ENCODE measurements at places on chromosomes 12 and 14.

DNA sequence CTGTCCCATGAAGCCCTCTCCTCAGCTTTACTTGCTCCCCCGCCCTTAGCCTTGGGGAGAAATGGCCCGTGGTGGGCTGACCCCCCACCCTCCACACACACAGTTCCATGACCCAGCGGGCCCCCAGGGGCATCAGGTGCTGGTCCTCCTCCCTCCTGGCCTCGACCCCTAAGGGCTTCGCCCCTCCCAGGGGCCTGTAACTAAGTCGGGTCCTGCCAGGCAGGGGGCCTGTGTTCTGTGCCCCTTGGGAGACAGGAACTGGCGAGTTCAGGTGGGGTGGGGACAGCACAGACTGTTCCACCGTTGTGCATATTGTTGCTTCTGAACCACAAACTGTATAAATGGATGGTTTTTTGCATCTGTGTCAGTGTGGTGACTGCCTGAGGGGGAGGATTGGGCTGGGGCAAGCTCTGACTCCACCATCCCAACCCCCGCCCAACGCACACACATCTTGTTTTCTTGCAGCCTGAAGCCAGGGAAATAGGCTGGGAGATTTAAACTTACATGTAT is 8.8 kb downstream of the TAMALIN start:
- no peak for DNase-seq

- no peak for DNase-seq
These were observed 319.5 kb downstream of the PAWR start for GRCh38 chr12:79371226-79371625.

- no peak for DNase-seq
These were observed 475.6 kb upstream of the SOX5 start for GRCh38 chr12:24424889-24425600.

DNA sequence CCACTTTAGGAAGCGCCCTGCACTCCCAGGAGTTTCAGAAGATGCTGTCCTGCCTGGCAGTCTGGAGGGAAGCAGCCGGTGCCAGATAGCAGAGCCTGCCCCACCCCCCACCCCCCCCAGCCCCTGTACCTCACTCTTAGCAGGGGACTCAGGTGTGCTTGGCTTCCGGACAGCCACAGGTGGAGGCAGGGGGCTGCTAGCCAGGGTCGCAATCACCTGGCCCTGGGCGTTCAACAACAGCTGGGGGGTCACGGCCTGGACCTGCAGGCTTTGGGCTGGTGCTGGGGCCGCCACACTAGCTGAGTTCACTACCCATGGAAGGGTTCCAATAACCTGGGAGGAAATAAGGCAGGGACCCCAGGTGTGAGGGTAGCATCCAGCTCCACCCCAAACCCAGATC is 22.0 kb downstream of the POU6F1 start:
- DNase-seq = no peak

DNA sequence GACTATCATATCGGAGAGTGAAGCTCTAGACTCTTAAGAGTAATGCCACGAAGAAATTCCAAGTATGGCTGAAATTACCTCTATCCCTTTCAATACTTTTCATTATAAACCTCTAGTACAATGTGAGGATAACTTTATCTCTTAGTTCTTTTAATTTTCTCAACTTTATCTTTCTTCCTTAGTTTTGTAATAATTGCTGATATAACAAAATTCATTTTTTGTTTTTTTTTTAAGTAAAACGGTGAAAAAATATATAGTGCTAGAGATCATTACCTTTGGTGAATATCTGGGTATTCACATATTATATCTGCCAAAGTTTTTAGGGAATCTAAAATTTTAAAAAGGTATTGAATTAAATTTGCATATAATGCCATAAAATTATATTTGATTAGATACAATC is 19.5 kb upstream of the DNAAF2 start:
- DNase-seq = no peak

DNA sequence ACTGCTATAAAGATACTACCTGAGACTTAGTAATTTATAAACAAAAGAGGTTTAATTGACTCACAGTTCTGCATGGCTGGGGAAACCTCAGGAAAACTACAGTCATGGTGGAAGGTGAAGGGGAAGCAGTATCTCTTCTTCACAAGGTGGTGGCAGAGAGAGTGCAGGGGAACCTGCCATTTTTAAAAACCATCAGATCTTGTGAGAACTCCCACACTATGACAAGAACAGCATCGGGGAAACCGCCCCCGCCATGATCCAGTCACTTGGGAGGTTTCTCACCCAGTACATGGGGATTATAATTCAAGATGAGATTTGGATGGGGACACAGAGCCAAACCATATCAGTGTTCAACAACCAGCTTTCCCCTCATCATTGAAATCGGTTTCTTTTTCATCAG is 49.9 kb downstream of the AEBP2 start:
- no peak for DNase-seq

DNA sequence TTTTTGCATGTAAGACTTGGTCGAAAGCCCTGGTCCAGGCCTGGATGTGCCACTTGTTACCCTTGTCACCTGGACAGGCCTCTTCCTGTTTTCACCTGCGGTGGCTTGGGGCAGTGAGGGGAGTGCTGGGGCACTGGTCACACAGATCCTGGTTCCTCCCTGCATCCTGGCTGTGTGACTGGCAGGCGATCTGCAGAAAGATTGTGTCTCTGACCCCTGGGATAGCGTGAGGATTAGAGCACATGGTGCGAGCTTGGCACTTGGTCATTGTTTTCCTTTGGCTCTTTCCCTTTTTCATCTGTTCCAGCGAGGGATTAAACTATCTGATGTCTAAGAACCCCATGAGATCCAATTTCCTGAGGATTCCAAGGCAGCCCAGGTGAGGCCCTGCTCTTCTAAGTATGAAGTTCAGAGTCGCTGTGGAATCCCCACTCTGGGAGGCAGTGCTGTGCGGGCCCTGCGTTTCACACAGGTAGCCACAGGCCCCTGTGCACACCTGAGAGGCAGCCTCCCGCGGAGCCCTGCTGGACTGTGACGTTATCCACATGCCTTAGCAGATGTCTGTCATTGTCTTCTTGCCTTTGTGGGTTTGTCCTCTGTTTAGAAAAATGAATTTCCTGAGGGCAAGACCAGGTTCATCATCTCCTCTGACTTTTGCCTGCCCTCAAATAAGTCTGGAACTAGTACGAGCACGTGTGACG is 288.4 kb downstream of the CACNA1C start:
- no peak for DNase-seq

DNA sequence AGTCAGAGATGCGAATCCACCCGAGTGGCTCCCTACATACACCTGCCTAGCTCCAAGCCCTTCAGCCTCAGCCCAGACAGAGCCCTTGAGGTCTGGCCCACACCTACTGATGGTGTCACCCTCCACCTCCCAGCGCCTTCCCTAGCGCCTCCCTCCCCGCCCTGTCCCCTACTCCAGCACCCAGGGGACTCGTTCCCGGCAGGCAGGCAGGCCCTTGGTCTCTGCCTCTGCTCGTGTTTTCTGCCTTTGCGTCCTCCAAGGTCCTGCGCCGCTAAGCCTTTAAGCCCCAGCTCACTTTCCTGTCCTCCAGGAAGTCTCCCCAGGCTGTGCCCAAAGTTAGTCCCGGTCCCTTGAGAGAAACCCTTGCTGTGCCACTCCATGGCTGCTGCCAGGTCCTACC is 12.7 kb downstream of the INF2 start:
- no peak for DNase-seq

DNA sequence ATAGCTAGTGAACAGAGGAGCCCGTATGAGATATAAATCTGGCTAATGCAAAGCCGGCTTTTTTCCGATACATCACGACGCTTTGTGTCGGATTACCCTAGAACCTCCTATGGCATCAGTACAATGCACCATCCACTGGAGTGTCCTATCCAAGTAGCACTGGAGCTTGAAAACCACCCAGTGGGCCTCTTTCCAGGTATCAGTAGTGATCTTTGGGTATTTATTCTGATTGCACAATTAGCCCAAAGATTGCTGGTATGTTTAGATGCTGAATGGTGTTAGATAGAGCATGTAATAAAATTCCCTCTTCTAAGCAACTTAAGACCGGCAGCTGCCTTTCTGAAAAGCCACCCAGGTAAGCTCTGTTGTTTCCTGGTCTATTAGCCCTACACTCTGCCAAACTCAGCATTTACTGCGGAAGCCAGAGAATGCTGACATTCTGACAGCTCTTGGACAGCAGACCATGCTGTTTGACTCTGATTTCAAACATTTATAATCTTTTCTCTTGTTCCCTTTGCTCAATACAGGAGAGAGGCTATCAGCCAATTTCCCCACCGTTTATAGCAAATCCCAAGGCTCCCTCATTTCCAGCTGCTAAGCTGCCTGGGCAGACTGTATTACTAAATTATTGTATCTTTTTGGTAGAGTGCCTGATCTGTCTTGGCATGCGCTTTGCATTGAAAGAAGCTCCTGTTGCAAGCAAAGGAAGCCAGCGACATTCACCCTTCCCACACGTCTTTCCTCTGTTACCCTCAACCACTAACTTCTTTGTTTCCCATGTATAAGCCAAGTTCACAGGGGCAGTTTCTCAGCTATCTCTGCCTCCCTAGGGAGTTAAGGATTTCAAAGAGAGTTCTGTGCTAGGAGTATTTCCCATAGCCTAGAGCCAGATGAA is 388.3 kb upstream of the GARIN6 start:
- no peak for DNase-seq

DNA sequence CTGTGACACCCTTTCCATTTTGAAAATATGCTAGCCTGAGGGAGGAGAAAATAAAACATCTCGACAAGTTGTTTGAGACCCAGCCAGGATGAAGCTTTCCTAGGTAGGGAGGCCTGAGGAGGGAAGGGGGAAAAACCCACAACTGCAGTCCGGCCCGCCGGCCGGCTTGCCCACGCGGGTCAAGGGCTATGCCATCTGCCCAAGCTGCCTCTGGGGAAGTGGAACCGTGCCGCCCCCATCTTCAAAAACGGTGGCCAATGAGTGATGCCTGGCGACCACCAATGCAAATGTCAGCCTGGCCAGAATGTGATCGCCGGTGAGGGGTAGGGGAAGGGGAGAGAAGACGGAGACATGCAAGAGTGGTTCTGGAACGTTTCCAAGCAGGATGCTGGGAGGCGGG is 263.5 kb upstream of the ALG10B start:
- no peak for DNase-seq

GRCh38 chr12:116303929-116304328 is 26.4 kb upstream of the MED13L start:
- no peak for DNase-seq

DNA sequence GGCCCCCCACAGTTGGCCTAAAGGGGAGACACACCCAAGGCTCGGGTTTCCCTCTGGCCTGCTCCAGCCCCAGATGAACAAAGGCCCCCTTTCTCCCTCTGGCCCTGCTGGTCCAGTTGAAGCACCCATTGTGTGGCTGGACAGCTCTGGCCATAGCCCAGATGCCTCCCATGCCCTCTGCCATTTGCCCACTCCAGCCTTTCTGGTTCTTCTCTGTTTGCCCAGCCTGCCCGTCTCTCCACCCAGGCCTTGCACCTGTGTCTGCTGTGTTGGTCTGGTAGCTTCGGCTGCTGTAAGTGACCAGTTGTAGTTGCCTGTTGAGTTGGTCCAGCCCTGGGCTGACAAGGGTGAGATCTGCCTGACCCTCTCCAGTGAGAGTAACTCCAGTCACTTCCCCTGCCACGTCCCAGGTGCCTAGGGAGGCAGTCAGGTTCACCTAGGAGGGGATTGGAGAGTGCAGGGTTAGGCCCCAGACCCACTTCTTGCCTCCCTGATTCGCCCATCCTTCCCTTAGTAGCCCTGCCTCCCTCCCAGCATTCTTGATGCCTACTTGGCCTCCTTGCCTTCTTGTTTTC is 3.0 kb downstream of the B4GALNT1 start:
- no peak for DNase-seq

- DNase-seq = peak; percentile 50
These were observed 22.3 kb downstream of the CKB start for GRCh38 chr14:103500148-103500990.

DNA sequence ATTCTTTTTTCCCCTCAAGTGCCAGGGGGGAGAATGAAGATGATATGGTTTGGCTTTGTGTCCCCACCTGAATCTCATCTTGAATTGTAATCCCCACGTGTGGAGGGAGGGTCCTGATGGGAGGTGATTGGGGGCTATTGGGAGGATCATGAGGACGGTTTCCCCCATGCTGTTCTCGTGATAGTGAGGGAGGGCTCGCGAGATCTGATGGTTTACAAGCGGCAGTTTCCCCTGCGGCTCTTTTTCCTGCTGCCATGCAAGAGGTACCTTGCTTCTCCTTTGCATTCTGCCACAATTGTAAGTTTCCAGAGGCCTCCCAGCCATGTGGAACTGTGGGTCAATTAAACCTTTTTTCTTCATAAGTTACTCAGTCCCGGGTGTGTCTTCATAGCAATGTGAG is 173.7 kb downstream of the CAND1 start:
- no peak for DNase-seq

DNA sequence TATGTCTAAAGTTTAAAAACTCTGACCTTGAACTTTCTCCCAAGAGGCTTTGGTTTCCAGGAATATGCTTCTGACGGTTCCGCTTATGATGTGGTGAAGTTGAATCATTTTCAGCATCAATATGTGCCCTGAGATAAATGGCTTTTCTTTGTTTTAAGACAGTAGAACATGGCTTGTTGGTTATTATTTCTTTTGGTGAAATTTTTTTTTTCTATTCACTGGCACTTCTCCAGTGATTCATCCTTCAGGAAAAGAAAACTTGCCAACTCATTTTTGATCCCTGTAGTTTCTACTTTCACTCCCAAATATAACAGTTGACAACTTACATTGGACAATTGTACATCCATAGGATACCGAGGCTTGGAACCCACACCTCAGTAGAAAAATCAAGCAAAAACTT is 1301.2 kb upstream of the FLRT2 start:
- no peak for DNase-seq

DNA sequence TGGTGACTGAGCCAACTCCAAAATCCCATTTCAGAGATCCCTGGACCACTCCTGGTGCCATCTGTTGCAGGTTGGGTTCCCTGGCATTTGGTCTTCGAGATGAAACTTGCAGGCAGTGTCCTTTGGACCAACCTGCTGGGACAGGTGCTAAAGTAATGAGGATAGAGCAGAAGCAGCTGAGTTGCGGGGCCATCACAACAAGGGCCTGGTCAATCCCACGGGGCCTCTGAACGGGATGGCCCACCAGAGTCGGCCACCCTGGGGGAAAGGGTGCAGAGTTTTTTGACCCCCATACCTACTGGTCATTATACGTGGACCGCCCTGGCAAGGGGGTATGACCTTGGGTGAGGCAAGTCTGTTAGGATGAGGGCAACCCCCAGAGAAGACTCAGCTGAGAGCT is 39.3 kb downstream of the DLK1 start:
- no peak for DNase-seq

GRCh38 chr12:96886998-96887677 is 19.9 kb upstream of the NEDD1 start:
- DNase-seq = no peak

DNA sequence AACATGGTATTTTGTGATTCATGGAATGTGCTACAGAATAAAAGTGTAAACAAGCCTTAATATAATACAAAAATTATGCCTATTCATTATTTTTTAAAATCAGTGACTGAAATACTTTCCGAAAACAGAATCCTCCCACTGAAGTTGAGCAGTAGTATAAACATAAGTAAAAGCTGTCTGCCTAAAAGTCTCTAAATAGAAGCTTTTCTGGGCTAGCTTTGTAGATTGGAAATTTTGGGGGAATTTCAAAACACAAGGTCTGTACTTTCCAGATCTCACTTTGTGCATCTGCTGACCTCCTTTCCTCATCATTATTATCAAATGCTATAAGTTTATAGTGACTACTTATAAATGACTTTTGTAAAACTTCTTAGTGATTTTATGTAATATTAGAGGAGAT is 80.4 kb upstream of the TRHDE start:
- no peak for DNase-seq
